ENCODE measurements at places on chromosomes 11 and 22. TPM values are rescaled to one million over a fixed set of nuclear protein-coding genes. Genes with fewer than 3 reads are reported as not detected.

DNA sequence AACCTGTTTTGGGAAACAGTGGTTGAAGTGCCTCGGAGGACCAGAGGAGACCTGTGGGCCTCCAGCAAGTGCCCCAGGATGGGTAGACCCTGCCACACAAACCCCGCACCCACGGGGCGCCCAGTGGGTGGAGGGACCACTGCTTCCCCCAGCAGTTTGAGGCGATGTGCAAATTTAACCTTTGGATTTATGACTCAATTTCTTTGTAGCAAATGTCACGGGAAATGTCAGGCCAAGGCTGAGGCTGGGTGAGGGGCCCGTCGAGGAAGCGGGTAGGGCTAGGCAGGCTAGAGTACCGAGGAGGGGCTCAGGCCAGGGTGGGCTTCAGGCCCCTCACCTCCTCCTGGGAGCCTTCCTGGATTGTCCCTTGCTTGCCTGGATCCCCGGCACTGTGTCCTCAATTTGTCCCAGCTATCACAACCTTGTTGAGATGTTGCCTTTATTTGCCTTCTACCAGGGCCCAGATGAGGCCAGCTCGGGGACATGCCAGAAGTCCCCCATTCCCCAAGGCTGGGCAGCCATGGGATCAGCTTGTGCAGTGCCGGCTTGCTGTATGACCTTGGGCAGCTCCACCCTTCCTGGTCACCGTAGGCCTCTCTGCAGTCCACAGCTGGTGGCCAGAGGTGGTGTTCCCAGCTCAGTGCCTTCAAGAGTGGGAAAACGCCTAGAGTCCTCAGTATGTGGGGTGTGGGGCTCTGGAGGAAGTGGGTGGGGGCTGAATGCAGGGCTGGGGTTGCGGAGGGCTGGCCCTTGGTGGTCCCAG is 39.5 kb upstream of the PRODH start:
- peaks cover 5% of the 10 kb centered on the region for H3K4me1 ChIP-seq
- no peaks in the 10 kb centered on the region for H3K36me3 ChIP-seq
- H3K27ac ChIP-seq: no peak overlapping the region
- H3K27me3 ChIP-seq: peaks cover 16% of the 10 kb centered on the region
- no peak overlapping the region for H3K4me3 ChIP-seq
- DNase-seq: no peak

Gene CNIH2
- total RNA-seq: not detected

GRCh38 chr11:116890193-116890592 is 52.8 kb upstream of the APOA1 start:
- no peaks in the 10 kb centered on the region for H3K27me3 ChIP-seq
- DNase-seq: no peak
- H3K27ac ChIP-seq: no peak overlapping the region
- H3K4me3 ChIP-seq: no peak overlapping the region
- H3K36me3 ChIP-seq: peaks cover 28% of the 10 kb centered on the region

GRCh38 chr11:2261436-2262230 is 8.8 kb downstream of the ASCL2 start:
- H3K4me3 ChIP-seq: no peak overlapping the region
- no peak overlapping the region for H3K27ac ChIP-seq
- H3K4me1 ChIP-seq: no peaks in the 10 kb centered on the region
- H3K27me3 ChIP-seq: peaks cover 58% of the 10 kb centered on the region
- no peak for DNase-seq

Gene SLC25A17
- 4.8 TPM for total RNA-seq

Gene PHOX2A
- total RNA-seq: not detected

Gene RTN4R
- 0.96 TPM for total RNA-seq

Gene NCR3LG1
- total RNA-seq: 0.80 TPM

DNA sequence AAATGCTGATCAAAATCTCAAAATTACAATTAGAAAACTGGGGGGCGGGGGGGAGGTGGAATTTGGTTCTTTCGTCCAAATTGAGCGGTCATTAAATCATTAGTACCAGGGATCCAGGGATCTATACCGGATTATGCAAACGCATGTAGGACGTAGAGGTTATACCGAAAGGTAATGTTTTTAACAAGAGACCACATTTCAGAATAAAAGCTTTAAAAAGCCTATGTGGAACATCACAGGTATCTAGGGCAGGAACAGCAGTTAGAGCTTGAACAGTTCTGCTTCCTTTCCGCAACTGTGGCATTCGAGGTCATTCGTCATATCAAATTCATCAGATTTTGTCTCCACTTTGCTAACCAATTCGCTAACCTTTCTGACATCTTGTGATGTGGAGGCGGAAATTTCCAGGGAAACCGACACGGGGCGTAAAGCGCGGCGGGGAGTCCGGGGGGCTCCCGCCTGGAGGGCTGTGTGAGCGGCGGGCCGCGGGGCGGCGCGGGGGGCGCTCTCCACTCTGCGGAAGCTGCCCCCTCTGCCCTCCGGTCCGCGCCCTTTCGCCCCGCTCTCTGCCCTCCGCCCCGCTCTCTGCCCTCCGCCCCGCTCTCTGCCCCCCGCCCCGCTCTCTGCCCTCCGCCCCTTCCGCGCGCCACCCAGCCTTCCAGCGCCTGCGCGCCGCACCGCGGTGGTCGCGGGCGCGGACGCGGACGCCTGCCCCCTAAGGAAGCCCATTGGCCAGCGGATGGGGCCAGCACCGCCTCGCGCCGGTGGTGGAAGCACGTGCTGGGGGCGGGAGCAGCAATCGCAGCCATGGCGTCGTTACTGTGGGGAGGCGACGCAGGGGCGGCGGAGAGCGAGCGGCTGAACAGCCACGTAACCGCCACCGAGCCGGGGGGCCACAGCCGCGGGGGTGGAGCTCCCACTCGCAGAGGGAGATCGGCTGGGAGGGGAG is at the start of gene DDX25:
TSS of gene DDX25 (plus strand) at position 798 of the 949 bp plus-strand sequence. CDS start at position 808, 10 bp downstream.
- peak within 1 kb of the TSS; percentile 77 for H3K4me3 ChIP-seq
- no peak within 1 kb of the TSS for H3K27ac ChIP-seq
- peaks cover 15% of the 10 kb centered on the region for H3K36me3 ChIP-seq
- H3K27me3 ChIP-seq: peaks cover 44% of the 10 kb centered on the region
- H3K4me1 ChIP-seq: peaks cover 27% of the 10 kb centered on the region

- H3K4me1 ChIP-seq: peaks cover 19% of the 10 kb centered on the region
- peaks cover 17% of the 10 kb centered on the region for H3K27me3 ChIP-seq
- H3K27ac ChIP-seq: no peak overlapping the region
- no peaks in the 10 kb centered on the region for H3K36me3 ChIP-seq
- no peak overlapping the region for H3K4me3 ChIP-seq
These were observed 27.9 kb upstream of the ABCC8 start for GRCh38 chr11:17504330-17505107.

Gene PRAME
- total RNA-seq: not detected

GRCh38 chr11:67345920-67346819 is 7.2 kb downstream of the POLD4 start:
- no peak overlapping the region for H3K4me3 ChIP-seq
- DNase-seq: no peak
- H3K4me1 ChIP-seq: peaks cover 23% of the 10 kb centered on the region
- H3K36me3 ChIP-seq: no peaks in the 10 kb centered on the region
- H3K27me3 ChIP-seq: no peaks in the 10 kb centered on the region

DNA sequence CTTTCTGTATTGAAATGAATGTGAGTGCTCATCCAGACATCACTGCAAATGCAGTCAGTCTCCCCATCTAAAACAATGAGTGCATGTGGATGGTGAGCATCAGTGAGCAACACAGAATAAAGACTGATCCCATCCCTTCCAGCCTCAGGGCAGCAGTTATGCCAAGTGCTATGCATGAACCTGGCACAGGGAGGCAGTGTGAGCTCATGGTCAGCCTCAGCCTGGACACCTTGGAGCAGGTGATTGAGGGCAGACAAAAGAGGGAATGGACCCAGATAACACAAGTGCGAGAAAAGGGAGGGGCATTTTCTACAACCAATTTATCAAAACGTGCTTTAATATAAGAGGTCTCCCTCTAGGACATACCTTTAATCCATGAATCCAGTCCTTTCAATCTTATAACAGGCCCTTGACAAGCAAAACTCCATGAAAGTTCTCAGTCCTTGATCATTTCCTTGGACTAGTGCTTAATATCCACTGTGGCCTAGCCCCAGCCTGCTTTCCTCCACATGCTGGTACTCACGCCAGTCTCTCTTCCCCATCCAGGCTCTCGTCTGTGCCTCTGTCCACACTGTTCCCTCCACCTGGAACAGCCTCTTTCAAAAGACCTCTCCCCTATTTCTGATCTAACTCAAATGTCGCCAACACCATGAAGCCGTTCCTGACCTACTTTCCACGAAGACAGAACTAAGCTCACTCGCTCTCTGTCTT is 50.5 kb upstream of the LRRC55 start:
- peaks cover 7% of the 10 kb centered on the region for H3K27me3 ChIP-seq
- DNase-seq: peak; percentile 20
- no peak overlapping the region for H3K27ac ChIP-seq
- H3K4me1 ChIP-seq: no peaks in the 10 kb centered on the region
- H3K4me3 ChIP-seq: no peak overlapping the region
- H3K36me3 ChIP-seq: no peaks in the 10 kb centered on the region

Gene GPR83
- total RNA-seq: 0.25 TPM

DNA sequence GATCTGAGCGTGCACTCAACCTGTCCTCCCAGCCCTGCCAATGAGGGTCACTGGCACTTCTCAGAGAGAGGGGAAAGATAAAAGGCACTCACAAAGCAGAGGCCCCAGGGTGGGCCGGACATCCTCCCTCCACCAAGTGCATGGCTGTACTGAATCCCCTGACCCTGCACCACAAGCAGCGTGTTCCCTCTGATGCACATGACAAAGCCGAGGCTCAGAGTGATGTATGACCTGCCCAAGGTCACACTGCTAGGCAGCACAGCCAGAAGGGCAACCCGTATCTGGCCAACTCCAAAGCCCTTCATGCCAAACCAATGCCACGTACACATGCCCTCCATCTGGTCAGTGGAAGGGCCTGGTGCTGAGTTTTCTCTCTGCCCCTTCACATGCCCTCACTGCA is 22.1 kb downstream of the SPATA19 start:
- H3K4me3 ChIP-seq: no peak overlapping the region
- no peaks in the 10 kb centered on the region for H3K36me3 ChIP-seq
- H3K4me1 ChIP-seq: no peaks in the 10 kb centered on the region
- H3K27ac ChIP-seq: no peak overlapping the region

DNA sequence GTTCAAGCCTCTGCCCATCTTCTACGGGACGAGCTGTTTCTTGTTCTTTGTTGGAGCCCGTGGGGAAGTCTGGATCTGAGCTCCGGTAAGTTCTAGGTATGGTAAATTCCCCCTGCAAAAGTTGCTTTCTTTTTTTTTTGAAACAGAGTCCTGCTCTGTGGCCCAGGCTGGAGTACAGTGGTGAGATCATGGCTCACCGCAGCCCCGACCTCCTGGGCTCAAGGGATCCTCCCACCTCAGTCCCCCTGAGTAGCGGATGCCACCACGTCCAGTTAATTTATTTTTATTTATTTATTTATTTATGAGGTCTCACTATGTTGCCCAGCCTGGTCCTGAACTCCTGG is 35.5 kb upstream of the MOB2 start:
- no peak for DNase-seq
- peaks cover 92% of the 10 kb centered on the region for H3K4me1 ChIP-seq
- no peak overlapping the region for H3K4me3 ChIP-seq
- no peak overlapping the region for H3K27ac ChIP-seq
- H3K27me3 ChIP-seq: no peaks in the 10 kb centered on the region
- H3K36me3 ChIP-seq: no peaks in the 10 kb centered on the region

Gene MYBPC3
- total RNA-seq: 2,538 TPM

- H3K4me1 ChIP-seq: peaks cover 37% of the 10 kb centered on the region
- no peaks in the 10 kb centered on the region for H3K27me3 ChIP-seq
- DNase-seq: no peak
These were observed 1.2 kb downstream of the DPAGT1 start for GRCh38 chr11:119100246-119100970.

- H3K4me3 ChIP-seq: no peak overlapping the region
- H3K27me3 ChIP-seq: peaks cover 75% of the 10 kb centered on the region
- no peaks in the 10 kb centered on the region for H3K4me1 ChIP-seq
- no peaks in the 10 kb centered on the region for H3K36me3 ChIP-seq
- no peak overlapping the region for H3K27ac ChIP-seq
- DNase-seq: no peak
These were observed 1191.9 kb downstream of the BRD1 start for GRCh38 chr22:48635816-48636215.

Gene DSCAML1
- 0.19 TPM for total RNA-seq

Gene OR5P2
- not detected for total RNA-seq

- H3K27ac ChIP-seq: no peak overlapping the region
- H3K4me1 ChIP-seq: no peaks in the 10 kb centered on the region
- H3K27me3 ChIP-seq: peaks cover 72% of the 10 kb centered on the region
- no peak for DNase-seq
- no peaks in the 10 kb centered on the region for H3K36me3 ChIP-seq
These were observed 118.3 kb downstream of the SEZ6L start for GRCh38 chr22:26287382-26288225.

Gene RBM14
- 37.9 TPM for total RNA-seq

GRCh38 chr11:124123622-124124021 is 8.4 kb downstream of the VWA5A start:
- H3K4me1 ChIP-seq: peaks cover 7% of the 10 kb centered on the region
- DNase-seq: no peak
- H3K27me3 ChIP-seq: no peaks in the 10 kb centered on the region
- peaks cover 46% of the 10 kb centered on the region for H3K36me3 ChIP-seq
- no peak overlapping the region for H3K27ac ChIP-seq

GRCh38 chr22:39409516-39410029 is 10.0 kb downstream of the TAB1 start:
- H3K4me3 ChIP-seq: no peak overlapping the region
- no peaks in the 10 kb centered on the region for H3K36me3 ChIP-seq
- H3K27me3 ChIP-seq: no peaks in the 10 kb centered on the region

Gene SPON1
- 9.4 TPM for total RNA-seq

DNA sequence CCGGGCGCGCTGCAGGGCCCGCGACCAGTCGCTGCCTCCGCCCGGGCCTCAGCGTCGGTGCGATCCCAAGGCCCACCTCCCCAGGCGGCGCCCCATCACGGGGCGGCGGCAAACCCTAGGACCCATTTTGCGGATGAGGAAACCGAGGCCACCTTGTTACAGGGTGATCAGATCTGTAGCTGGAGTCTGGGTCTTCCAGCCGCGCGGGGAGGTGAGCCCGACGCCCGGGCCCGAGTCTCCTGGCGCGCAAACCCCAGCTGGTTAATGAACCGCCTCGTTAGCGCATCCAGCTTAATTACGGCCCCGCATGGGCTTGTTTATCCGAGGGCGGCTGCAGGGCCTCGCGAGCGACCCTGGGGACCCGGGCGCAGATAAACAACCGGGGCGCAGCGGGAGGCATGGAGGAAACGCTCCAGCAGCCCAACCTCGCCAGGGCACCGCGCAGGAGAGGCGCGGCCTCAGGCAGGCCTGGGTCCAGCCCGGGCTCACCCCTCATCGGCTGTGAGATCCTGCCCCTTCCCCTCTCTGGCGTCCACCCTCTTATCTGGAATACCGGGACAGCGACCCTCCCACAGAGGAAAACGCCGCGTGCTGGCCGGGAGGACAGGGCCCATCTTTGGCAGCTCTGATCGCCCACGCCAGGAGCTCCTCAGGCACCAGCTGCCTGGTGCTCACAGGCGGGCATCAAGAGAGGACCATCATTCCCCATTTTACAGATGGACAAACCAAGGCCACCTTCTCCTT is 14.7 kb downstream of the OTUB1 start:
- peaks cover 52% of the 10 kb centered on the region for H3K4me1 ChIP-seq
- H3K27me3 ChIP-seq: no peaks in the 10 kb centered on the region
- no peak for DNase-seq
- no peak overlapping the region for H3K27ac ChIP-seq
- peaks cover 27% of the 10 kb centered on the region for H3K36me3 ChIP-seq
- peak overlapping the region; percentile 59 for H3K4me3 ChIP-seq

Gene MMP13
- not detected for total RNA-seq

- H3K4me1 ChIP-seq: no peaks in the 10 kb centered on the region
- H3K4me3 ChIP-seq: no peak overlapping the region
- H3K27ac ChIP-seq: no peak overlapping the region
- no peaks in the 10 kb centered on the region for H3K27me3 ChIP-seq
These were observed 565.5 kb upstream of the ANO3 start for GRCh38 chr11:25766332-25767015.

GRCh38 chr11:56474729-56475235 is 1.6 kb upstream of the OR5M3 start:
- no peak overlapping the region for H3K27ac ChIP-seq
- H3K4me3 ChIP-seq: no peak overlapping the region
- H3K4me1 ChIP-seq: no peaks in the 10 kb centered on the region

Measured in left ventricle myocardium inferior (tissue), 1 donor.